ENCODE measurements at places on chromosomes 3 and 15.

DNA sequence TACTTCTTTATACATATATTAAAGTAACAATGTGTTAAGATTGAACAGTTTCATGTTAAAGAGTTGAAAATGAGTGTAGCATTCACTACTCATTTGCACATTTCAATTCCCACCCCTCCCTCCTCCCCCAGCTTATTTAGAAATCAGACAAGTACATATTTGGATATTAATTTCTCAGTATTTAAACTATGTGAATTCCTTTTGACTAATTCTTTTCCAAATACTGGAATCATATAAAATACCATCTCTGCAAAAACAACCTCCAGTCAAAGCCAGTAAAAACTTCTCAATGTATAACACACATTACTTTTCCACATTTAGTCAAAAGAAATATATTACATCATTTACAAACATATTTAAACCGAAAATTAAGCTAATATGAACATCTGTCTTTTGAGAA is 25.5 kb upstream of the SHC4 start:
- no peak for DNase-seq

GRCh38 chr3:12316253-12316652 is 27.4 kb downstream of the PPARG start:
- no peak for DNase-seq

- no peak for DNase-seq
Measured at GRCh38 chr3:129057249-129057648, 3.3 kb upstream of the GP9 start.

DNA sequence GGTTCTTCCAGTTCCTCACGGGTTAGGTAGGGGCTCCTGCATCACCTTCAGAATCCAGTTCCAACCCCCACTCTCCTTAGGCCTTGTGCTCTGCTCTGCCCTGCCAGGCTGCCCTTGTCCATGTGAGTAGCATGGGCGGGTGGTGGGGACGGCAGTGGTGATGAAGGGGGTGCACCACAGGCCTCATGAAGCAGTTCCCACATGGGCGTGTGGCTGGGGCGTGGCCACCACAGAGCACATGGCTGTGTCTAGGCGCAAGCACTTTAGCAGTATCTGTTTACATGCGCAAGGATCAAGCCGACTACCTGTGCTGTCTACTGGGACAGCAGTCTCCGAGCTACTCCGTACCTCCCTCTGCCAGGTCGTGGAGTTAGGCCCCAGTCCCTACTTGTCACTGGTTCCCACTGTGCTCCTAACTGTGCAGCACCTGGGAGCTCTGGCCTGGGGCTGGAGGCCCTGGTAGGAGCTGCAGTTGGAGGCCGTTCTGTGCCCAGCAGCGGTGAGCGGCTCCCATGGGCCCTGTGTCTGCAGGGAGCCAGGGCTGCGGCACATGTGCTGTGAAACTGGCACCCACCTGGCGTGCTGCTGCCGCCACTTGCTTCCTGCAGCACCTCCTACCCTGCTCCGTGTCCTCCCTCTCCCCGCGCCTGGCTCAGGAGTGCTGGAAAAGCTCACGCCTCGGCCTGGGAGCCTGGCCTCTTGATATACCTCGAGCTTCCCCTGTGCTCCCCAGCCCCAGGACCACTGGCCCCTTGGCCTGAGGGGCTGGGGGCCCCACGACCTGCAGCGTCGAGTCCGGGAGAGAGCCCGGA is 53.5 kb downstream of the PLXNA1 start:
- DNase-seq = no peak

- no peak for DNase-seq
Measured at GRCh38 chr3:141699897-141700296, 38.2 kb upstream of the RNF7 start.

DNA sequence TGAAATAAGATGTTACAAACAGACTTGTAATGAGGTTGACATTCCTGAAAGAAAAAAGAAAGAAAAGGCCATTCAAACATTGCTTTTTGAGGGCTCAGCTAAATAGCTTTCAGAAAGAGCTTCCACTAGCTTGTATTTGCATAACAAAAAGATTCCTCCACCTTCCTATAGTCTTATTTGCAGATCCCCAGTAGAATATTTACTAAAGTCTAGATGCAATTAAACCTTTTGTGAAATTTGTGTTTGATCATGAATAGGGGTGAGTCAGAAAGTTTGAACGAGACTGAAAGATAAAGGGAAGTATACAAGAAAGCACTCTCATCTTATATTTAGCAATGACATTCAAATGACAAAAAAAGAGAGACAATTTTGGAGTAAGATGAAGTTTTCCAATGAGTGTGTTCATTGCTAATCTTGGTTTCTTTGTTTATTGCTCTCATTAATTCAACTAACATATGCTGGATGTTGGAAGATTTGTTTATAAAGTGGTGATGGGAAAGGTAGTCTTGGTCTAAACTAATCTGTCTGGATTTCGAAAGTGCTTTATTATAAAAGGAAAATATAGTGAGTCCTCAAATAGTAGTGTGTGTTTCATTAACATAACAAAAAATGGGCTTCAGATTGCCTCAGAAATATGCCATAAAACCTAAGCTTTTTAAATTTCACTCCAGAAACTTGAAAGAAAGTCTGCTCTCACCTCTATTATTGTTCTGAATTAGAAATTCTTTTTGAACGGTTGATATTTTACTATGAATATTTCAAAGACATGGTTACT is 9.1 kb upstream of the CADPS start:
- DNase-seq = no peak

GRCh38 chr15:81052046-81052445 is 51.3 kb downstream of the TLNRD1 start:
- no peak for DNase-seq
